ENCODE measurements at places on chromosomes 5 and 9.

- no peak for DNase-seq
Measured at GRCh38 chr5:135641734-135642487, 63.1 kb upstream of the CXCL14 start.

- DNase-seq, result no peak
Measured at GRCh38 chr5:87765009-87765408, 352.3 kb upstream of the CCNH start.

GRCh38 chr5:143147383-143147782, 256.1 kb downstream of the NR3C1 start:
- DNase-seq, result no peak

DNA sequence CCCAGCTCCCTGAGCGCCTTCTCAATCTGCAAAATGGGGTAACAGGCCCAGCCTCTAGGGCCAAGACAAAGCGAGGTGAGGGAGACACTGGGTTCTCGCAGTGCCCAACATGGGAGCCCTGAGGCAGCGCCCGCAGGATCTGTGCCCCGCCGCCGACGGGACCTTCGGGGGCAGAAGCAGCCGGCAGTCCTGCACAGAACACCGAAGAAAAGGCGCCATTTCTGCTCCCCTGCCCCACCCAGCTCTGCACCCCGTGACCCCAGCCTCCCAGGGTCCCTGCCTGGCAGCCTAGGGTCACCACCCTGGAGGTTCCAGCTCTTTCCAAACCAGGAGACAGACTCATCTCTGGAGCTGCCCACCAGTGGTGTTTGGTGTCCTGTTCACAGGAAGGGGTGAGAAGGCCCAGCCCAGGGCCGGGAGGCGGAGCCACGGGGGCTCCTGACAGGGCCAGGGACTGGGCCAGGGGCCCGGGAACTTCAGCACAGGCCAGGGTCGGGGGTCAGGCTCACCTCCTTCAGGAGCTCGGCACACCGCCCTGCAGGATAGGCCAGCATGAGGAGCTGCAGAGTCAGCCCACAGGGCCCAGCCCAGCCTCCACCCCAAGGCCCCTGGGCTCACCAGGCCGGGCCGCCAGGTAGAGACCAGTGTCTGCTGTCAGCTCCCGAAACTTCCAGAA, 3.3 kb downstream of the LCN8 start:
- DNase-seq, result no peak

DNA sequence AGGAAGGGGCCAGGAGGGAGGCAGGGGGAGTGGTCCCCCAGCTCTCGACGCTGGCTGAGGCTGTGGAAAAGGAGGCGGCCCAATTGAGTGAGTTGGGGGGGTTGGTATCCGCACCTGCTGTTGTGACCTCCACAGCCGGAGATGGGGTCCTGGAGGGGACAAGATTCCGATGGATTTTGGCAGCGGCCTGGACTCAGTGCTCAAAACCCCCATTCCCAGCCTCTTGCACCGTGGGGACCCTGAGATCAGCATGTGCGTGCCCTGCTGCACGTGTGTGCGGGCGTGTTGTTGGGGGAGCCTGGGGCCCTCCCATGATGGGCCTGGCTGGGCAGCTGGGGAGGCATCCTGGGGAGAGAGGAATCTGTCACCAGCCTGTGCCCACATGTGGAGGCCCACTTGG, 15.0 kb downstream of the CNTFR start:
- DNase-seq, result no peak

- no peak for DNase-seq
Measured at GRCh38 chr9:91407580-91408318, 15.9 kb downstream of the NFIL3 start.

- DNase-seq, result no peak
Measured at GRCh38 chr5:99314721-99315120, 385.9 kb upstream of the CHD1 start.

- DNase-seq, result no peak
Measured at GRCh38 chr9:70478963-70479641, 64.6 kb upstream of the KLF9 start.

- no peak for DNase-seq
Measured at GRCh38 chr5:108953940-108954339, 206.2 kb downstream of the FER start.

GRCh38 chr5:28748446-28748845, 1710.1 kb upstream of the CDH9 start:
- DNase-seq, result no peak

GRCh38 chr9:86668488-86668887, 278.8 kb downstream of the GAS1 start:
- DNase-seq, result no peak

GRCh38 chr9:97714435-97714834, 17.3 kb upstream of the XPA start:
- no peak for DNase-seq

DNA sequence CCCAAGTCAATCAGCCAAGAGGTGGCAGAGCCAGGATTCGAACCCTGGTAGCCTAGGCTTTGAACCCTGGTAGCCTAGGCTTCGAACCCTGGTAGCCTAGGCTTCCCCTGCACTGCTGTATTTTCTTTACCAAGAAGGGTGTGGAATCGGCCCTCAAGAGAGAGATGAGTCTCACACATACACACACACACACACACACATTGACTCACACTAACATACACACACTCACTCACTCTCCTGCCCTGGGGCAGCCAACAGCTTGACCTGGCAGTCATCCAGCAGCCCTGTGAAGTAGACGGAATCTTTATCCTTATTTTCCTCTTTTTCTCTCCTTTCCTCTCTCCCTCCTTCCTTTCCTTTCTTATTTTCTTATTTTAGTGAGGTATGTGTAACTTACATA, 55.4 kb upstream of the RPL26L1 start:
- no peak for DNase-seq

- DNase-seq, result no peak
Measured at GRCh38 chr5:163993126-163993525, 487.7 kb downstream of the MAT2B start.

DNA sequence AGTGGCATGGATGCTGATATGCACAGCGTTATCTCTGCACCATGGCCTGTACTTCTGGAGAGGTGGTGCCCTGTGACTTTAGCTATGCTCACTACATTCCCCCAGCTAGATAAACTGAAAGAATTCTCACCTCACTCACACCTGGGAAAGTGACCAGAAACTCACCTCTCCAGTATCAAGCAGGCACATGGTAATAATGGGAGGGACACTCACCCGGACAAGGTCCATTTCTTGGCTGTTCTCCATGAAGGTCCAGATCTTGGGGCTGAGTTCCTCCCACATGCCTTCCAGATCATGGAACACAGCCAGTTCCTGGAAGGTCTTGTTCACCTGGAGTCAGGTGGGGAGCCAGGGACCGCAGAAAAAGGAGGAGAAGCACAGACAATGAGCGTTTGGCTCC, 72.8 kb downstream of the NIPSNAP3B start:
- DNase-seq, result no peak

GRCh38 chr9:92616199-92616641, 53.7 kb downstream of the IPPK start:
- no peak for DNase-seq

DNA sequence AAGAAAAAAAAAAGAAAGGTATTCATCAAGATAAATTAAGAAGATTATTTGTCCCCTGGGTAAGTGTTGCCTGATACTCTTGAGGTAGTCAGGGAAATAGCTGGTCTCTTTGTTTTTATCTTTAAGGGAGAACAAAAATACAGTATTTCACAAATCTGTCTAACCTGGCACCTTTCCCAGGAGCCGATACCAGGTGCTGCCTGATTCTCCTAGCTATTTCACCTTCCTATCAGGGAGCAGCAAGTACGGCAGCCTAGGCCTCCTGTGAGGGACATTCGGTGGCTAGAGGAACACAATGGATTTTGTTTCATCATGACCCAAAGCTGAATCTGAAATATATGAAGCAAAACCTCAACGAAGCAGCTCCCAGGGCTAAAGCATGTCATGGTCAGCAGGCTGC, 86.0 kb downstream of the TARS1 start:
- DNase-seq, result no peak

DNA sequence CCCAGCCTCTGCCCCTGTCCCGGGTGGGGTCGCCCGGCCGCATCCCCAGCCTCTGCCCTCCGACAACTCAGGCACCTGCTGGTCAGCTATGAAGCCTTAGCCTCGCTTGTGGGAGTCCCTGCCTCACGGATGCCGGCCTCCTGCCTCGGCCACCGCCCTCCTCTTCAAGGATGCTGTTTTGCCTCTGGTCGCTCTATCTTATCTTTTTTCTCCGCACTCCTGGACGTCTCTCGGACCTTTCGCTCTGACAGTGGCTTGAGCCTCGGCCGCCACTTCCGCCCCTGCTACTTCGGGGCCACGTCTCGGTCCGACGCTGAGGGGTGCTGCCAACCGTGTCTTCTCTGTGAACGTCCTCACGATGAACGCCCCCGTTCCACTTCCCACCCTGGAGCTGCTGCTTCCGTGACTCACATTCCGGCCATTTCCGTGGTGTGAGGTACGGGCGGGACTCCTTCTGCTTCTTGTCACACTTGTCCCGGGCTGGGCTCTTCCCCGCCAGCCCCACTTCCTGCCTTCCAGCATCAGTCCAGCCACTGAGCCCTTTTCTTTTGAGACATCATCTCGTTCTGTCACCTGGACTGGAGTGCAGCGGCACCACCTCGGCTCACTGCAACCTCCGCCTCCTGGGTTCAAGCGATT, 26.3 kb downstream of the SLC9A3 start:
- no peak for DNase-seq

DNA sequence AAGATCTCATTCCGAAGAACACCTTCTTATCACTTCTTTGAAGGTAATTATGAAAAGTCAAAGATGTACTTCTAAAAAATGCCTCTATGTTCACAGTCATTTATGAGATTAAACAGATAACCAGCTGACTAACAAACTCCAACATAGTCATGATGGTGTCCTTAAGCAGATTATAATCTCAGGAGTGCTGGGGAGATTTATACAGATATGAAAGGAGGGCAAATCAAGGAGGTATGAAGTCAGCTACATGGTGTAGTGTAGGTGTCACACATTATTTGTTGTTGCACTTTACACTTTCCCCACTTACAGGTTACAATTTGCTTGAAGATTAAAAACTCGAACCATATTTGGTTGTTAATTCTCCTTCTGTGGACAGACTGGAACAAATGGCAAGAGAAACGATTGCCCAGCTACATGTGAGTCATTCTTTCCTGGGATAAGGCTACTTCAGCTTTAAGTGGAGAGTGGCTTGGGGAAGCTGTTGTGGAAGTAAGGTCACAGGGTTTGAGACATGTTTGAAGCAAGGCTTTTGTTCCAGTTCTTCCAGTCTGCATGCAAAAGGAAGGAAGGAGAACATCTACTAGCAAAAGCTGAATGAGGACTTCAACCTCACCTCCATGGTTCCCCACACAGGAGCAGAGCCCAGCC, 320.1 kb downstream of the ADGRV1 start:
- DNase-seq, result no peak

DNA sequence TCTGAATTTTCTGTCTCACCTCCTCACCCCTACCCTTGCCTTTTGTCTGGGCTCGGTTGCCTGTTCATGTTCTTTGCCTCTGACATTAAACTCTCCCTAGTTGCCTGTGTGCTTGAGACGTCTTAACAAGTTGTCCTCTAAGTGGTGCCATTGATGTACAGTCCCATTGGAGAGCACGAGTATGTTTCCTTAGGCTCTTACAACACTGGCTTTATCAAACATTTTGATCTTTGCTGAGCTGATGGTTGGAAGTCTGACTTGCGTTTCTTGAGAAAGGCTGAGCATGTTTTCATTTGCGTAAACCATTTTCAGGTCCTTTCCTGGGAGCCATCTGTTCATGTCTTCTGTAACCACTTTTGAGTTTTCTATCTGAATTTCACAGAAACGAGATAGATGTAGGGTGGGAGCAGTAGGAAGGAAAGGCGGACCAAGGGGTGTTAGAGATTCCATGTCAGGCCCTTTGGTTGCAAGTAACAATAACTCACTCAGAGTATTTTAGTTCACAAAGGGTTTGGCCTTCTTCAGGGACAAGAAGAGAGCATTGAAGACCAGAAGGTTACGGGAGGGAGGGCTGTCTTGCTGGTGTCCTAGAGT, 35.4 kb downstream of the OTULIN start:
- DNase-seq, result no peak

DNA sequence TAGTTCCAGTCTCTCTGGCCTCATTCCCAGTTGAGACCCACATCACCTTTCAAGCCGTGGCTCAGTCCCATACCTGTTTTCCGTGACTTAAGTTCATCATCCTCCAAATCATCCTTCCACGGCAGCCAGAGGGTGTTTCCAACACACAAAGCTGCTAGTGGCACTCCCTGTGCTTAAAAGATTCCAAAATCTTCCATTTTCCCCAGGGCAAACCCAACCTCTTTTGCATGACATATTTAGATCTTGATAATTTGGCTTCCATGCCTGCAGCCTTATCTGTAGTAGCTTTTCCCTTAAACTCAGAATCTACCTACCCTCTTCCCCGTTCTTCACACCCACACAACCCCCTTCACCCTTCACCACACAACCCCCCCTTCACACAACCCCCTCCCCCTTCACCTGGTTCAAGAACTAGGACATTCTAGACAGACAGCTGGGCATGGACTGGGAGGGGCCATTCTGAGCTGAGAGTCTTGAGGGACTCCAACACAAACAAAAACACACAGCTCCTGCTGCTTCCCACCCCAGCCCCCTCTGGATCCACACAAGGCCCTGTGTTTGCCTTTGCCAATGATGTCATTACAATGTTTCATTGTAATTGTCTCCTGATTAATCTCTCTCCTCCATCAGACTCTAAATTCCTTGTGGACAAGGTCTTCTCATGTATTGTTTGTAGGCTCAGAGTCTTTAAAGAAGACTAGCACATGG, 268.2 kb downstream of the SH3GL2 start:
- DNase-seq, result no peak

DNA sequence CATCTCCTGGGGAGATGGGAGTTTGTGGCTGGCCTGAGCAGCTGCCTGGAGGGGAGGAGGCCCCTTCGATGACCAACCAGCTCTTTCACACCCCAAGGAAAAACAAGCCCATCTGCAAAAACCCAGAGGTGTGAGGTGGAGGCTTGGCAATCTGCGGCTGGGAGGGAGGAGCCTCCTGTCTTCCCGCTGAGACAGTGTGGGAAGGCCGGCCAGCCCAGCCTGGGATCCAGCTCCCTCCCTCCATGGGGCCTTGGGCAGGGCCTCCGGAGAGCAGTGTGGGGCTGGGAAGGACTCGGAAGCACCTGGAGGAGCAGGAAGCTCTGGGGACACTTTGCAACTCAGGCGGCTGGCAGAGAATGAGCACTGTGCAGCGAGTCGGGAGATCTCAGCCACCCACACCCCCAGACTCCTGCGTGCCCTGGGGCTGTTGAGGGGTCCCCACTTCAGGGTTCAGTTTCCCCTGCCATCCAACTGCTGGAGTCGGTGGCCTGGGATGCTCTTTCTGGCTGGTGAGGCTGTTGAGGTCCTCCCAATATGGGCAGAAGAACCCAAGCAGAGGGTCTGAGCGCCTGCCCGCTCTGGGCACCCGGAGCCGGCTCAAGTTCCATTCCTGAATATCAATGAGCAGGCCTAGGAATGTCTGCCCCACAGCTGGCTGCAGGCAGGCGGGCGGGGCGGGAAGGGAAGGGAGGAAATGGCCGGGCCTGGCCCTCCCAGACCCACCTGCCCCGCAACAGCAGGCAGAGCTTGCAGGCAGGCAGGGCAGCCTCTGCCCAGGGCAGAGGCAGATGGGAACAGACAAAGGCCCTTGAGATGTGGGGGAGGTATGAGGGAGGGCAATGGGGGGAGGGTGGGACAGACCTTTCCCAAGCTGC, 101.1 kb downstream of the FGF18 start:
- no peak for DNase-seq

GRCh38 chr5:96734871-96735325, 72.7 kb downstream of the CAST start:
- DNase-seq, result no peak

- no peak for DNase-seq
Measured at GRCh38 chr5:157516626-157517325, 56.8 kb downstream of the NIPAL4 start.

- no peak for DNase-seq
Measured at GRCh38 chr5:87649455-87649854, 236.7 kb upstream of the CCNH start.
